ENCODE measurements at places on chromosomes 16 and 17.

DNA sequence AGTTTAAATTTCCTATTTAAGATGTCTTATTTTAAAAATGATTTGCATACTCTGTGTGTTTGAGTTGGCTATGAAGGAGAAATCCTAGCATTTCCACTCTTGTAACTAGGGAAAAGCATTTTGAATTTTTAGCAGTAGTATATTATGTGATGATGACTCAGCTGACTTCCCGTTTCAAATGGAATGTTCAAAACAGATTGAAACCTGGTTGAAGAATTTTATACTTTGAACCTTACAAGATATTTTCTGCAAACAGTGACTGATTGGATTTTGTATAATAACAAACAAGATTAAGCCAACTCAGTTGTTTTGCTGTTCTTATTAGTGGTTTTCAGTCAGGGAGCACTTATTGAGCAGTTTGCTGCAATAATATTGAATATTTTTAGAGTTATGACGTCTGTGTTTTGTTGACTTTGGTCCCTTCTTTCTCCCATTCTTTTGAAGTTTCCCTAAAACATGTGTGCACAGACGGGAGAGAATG, 8.0 kb downstream of the TNRC6A start:
- no peak for DNase-seq

DNA sequence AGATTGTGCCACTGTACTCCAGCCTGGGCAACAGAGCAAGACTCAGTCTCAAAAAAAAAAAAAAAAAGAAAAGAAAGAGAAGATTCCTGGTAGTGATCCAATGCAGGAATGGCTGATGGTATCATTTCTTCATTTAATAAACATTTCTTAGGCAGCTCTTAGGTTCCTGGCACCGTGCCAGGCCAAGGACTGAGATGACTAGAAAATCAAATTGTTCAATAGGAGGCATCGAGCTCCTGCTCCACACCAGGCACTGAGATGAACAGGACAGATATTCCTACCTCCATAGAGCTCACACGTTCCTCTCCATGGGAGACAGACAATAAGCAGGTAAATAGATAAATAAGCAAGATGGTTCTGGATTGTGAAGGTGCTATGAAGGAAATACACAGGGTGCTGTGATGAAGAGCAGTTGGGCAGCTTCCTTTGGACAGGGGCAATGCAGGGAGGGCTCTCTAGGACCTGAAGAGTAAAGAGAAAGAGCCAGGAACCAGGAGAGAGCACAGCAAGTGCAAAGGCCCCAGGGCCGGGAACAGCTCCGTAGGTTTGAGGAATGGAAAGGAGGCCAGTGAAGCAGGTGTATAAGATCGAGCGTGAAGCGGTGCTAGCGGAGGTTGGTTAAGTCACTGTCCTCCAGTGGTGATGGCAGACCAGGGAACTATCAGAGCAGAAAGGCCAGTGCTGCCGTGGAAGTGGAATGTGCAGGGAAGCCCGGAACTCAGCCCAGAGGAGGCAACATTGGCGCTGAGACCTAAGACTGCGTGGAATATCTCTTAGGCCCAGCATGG, 26.5 kb upstream of the CRHR1 start:
- DNase-seq: no peak

- no peak for DNase-seq
These were observed 26.0 kb downstream of the FCSK start for GRCh38 chr16:70480127-70481105.

DNA sequence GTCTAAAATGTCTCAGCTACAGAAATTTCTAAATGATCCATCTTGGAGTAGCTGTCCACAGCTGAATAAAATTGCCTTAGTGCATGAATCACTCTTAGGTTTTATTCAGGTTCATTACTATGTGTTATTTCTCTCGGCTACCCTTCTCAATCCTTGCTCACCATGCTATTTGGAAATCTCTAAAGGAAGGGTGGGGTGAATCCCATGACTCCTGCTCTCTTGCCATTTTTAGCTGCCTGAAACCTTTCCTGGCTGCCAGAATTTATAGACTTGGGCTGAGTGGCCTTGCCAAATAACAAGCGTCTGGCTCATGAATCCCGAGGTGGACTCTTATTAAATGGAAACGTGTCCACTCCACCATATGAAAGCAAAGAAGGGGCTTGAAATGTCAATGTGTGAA, 936.1 kb upstream of the SOX9 start:
- no peak for DNase-seq

All from islet precursor cell (in vitro differentiated cells).